ENCODE measurements at places on chromosomes 11 and 22.

DNA sequence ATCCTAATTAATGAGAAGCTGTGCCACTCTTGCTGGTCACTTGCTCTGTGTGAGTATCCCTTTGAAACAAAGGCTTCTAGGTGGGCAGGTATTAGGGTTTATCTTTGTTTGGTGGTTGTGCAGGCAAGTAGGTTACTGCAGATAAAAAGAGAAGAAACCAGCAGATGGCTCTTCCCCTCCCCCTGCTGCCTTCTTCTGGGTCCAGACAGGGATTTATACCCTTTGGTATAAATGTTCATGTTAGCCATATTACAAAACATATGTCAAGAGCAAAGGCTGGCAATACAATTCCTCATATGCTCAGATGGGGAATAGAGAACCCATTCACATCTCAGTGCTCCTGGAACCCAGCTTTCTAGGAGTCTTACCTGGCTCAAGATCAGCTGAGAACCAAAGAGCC, 109.9 kb downstream of the NAV2 start:
- DNase-seq = no peak

DNA sequence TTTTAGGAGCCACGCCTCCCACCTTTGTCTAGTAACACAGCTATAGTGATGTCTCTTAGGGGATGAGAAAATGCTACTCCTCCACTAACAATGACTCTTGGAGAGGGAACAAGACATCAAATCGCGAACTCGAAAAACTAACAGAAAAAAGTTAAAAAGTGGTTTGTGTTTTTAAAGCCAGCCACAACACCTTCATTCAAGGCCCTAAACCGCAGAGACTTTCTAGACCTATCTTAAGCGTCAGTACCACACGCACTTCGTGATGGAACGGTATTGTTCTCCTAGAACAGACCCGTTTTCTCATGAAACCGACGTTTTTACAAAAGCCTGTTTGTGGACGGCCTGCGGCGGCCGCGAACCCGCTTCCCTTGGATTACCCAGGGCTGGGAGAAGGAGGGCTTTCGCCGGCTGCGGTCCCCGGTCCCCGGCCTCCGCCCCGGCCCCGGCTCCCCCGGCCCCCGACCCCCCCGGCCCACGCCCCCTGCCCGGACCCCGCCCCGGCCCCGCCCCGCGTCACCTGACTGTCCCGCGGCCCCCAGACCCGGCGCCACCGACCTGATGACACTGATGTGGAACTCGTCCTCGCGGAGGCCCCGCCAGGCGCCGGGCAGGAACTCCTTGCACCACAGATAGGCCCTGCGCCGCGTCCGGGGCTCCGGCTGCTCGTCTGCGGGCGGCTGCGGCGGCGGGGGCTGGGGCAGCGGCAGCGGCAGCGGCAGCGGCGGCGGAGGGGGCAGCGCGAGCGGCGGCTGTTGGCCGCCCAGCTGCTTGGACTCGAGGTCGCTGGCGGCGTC, 718 bp downstream of the CHKA start:
- DNase-seq = no peak

- no peak for DNase-seq
Measured at GRCh38 chr11:76806131-76806530, 23.0 kb downstream of the TSKU start.

GRCh38 chr11:32312865-32313403, 122.4 kb downstream of the WT1 start:
- DNase-seq = no peak

DNA sequence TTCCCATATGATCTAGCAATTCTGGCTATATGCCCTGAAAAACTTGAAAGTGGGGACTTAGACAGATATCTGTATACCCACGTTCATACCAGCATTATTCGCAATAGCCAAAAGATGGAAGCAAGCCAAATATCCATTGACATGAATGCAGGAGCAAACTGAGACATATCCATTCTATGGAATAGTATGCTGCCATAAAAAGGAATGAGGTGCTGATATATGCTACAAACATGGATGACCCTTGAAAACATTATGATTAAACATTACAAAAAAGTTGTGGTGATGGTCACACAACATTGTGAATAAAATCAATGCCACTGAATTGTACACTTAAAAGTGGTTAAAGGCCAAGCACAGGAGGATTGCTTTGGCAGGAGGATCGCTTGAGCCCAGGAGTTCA, 25.5 kb downstream of the MFNG start:
- no peak for DNase-seq

DNA sequence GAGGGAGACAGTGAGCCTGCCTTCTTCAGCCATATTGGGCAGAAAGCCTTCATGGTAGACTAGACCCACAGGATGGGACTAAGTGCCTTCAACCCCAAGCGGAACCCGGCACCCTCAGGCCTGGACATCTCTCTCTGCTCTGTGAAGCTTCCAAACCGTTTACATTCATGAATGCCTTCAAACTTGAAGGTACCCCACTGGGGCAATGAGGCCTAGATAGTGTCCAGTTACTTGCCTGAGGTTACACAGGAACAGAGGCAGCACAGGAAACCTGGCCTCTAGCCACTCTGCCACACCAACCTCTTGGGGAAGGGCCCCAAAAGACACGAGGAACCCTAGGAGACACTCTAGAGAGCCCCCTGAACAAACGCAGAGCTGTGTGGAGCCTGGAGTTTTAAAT, 14.5 kb upstream of the CYP2R1 start:
- DNase-seq = no peak
